ENCODE measurements at places on chromosomes 11 and 22. TPM values are rescaled to one million over a fixed set of nuclear protein-coding genes. Genes with fewer than 3 reads are reported as not detected.

GRCh38 chr11:95101935-95102334 lies 12.3 kb downstream of the ENDOD1 start:
- H3K4me3 ChIP-seq: no peak overlapping the region
- peaks cover 3% of the 10 kb centered on the region for H3K4me1 ChIP-seq
- H3K36me3 ChIP-seq: no peaks in the 10 kb centered on the region
- DNase-seq: no peak
- H3K27me3 ChIP-seq: peaks cover 17% of the 10 kb centered on the region

- DNase-seq: no peak
- H3K27me3 ChIP-seq: no peaks in the 10 kb centered on the region
- no peak overlapping the region for H3K27ac ChIP-seq
- no peaks in the 10 kb centered on the region for H3K36me3 ChIP-seq
Measured at GRCh38 chr11:58771458-58771855, 39.7 kb upstream of the GLYAT start.

GRCh38 chr11:77174559-77174958 lies 46.5 kb downstream of the MYO7A start:
- no peaks in the 10 kb centered on the region for H3K36me3 ChIP-seq
- no peak overlapping the region for H3K4me3 ChIP-seq
- peaks cover 25% of the 10 kb centered on the region for H3K4me1 ChIP-seq
- H3K27me3 ChIP-seq: no peaks in the 10 kb centered on the region
- DNase-seq: no peak

GRCh38 chr22:49616356-49617231 lies 211.1 kb downstream of the BRD1 start:
- H3K4me3 ChIP-seq: no peak overlapping the region
- H3K4me1 ChIP-seq: no peaks in the 10 kb centered on the region
- H3K27me3 ChIP-seq: peaks cover 20% of the 10 kb centered on the region
- no peaks in the 10 kb centered on the region for H3K36me3 ChIP-seq
- H3K27ac ChIP-seq: no peak overlapping the region
- no peak for DNase-seq

Gene APIP
- total RNA-seq: 23.5 TPM

DNA sequence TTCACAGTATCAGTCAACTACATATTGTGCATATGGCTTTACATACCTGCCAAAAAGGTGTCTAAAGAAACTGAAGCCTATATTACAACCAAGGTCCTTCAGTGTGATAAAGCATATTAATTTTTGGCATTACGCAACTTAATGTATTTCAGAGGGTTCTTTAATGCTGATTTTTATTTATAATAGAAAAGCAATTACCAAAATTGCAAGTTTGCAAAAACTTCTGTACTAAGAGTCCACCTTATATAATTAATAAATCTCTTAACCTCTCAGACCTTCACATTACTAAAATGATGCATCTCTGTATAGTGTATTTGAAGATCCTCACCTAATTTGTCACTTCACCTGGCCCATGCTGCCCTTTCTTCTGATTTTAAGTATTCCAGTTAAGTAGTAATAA lies 128.6 kb downstream of the GUCY1A2 start:
- no peak overlapping the region for H3K4me3 ChIP-seq
- H3K36me3 ChIP-seq: peaks cover 5% of the 10 kb centered on the region
- no peaks in the 10 kb centered on the region for H3K27me3 ChIP-seq
- no peak for DNase-seq
- no peak overlapping the region for H3K27ac ChIP-seq

DNA sequence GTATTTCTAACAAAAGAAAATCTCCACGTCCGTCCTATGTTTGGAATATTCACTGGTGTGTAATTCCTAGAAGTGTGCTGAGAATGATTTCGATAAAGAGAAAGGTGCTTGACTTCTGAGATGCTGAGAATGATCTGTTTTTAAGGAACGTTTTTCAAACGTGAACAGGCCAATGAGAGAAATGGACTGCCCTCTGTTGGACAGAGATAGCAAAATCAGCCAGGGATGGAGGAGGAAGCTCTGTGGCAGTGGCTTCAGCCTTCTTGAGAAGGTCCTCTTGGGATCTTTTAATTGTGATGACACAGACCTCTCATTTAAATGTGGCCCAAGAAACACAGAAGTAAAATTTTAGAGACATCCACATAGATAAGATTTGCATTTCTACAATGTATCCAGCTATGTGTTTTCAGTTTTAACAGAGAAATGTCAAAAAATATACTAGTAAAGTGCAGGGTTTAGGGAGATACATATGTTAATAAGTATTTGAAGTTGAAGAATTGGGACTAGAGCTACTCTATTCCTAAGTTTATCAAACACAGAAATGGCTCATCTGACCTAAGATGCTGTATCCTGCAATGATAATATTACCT lies 84.0 kb upstream of the RCN1 start:
- no peak overlapping the region for H3K27ac ChIP-seq
- H3K27me3 ChIP-seq: peaks cover 59% of the 10 kb centered on the region
- no peak for DNase-seq
- no peaks in the 10 kb centered on the region for H3K36me3 ChIP-seq

GRCh38 chr11:122306831-122307391 lies 190.9 kb upstream of the BLID start:
- no peaks in the 10 kb centered on the region for H3K4me1 ChIP-seq
- H3K4me3 ChIP-seq: no peak overlapping the region
- H3K36me3 ChIP-seq: no peaks in the 10 kb centered on the region
- H3K27ac ChIP-seq: no peak overlapping the region
- no peak for DNase-seq

DNA sequence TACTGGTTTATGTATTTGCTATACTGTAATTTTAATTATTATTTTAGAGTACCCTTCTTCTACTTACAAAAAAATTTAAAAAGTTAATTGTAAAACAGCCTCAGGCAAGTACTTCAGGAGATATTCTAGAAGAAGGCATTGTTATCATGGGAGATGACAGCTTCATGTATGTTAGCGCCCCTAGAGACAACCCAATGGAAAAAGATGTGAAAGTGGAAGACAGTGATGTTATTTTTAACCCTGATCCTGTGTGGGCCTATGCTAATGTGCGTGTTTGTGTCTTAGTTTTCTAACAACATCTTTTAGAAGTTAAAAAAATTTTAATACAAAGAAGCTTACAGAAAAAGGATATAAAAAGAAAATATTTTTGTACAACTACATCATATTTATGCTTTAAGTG lies 205.0 kb downstream of the FAM76B start:
- H3K27ac ChIP-seq: no peak overlapping the region
- no peaks in the 10 kb centered on the region for H3K36me3 ChIP-seq
- H3K4me1 ChIP-seq: no peaks in the 10 kb centered on the region
- no peak for DNase-seq
- H3K27me3 ChIP-seq: no peaks in the 10 kb centered on the region
- no peak overlapping the region for H3K4me3 ChIP-seq

Gene PLEKHB1
- total RNA-seq: 117 TPM

DNA sequence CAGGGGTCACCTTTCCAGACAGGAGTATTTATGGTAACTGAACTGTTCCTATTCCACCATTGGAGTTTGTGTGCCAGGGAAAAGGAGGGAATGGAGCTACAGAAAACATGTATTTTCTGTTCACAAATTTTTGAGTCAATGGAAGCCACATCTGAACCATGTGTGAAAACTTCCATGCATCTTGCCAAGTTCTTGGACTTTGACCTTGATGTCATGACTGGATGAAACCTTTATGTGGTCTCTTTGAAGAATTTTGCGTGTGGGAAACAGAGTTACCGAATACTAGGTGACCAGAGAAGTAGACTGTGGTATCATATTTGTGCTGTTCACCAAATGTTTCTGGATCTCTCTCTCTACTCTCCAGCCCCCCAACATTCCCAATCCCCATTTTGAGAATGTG lies 104.8 kb downstream of the CD44 start:
- no peak for DNase-seq
- no peak overlapping the region for H3K4me3 ChIP-seq
- H3K27me3 ChIP-seq: peaks cover 7% of the 10 kb centered on the region
- H3K36me3 ChIP-seq: no peaks in the 10 kb centered on the region
- H3K27ac ChIP-seq: no peak overlapping the region

GRCh38 chr22:19851291-19852176 lies 3.1 kb downstream of the GNB1L start:
- no peaks in the 10 kb centered on the region for H3K27me3 ChIP-seq
- peaks cover 37% of the 10 kb centered on the region for H3K4me1 ChIP-seq
- no peak for DNase-seq
- H3K27ac ChIP-seq: no peak overlapping the region
- peaks cover 13% of the 10 kb centered on the region for H3K36me3 ChIP-seq

Gene LRRC4C
- total RNA-seq: 2.0 TPM

- no peaks in the 10 kb centered on the region for H3K4me1 ChIP-seq
- no peaks in the 10 kb centered on the region for H3K36me3 ChIP-seq
- no peak overlapping the region for H3K27ac ChIP-seq
- H3K4me3 ChIP-seq: no peak overlapping the region
Measured at GRCh38 chr22:49365191-49365837, 462.4 kb downstream of the BRD1 start.

DNA sequence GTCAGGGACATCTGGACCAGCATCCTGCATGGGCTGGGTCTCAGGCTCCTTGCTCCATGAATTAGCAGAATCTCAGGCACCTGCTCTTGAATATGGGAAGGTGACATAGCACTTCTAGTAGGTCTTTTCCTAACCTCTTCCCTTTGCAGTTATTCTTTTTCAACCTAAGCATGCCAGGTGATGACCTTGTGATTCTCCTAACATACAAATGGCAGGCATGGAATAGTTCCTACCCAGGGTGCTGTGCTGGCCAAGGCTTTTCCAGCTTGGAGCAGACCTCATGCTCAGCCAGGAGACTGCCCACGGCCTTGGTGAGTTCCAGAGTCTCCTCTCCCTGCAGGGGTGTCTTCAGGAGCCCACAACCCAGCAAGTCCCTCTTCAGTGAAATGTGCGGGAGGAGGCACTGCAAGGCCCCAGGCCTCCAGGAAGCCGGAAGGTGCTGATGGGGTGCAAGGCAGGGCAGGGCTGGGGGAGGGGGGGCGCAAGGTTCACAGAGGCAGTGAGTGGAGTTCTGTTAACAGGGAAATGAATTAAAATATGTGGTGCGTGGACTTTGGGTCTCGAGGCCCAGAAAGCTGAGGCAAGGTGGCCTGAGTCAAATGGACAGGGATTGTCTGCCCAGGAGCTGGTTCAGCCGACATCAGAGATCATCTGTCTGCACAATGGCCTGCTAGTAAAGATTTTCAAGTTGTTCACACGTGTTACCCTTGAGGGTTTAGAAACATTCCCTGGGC lies 75.9 kb upstream of the SEPTIN5 start:
- H3K4me3 ChIP-seq: no peak overlapping the region
- H3K4me1 ChIP-seq: no peaks in the 10 kb centered on the region
- peaks cover 15% of the 10 kb centered on the region for H3K27me3 ChIP-seq
- no peak for DNase-seq
- H3K36me3 ChIP-seq: no peaks in the 10 kb centered on the region
- no peak overlapping the region for H3K27ac ChIP-seq

DNA sequence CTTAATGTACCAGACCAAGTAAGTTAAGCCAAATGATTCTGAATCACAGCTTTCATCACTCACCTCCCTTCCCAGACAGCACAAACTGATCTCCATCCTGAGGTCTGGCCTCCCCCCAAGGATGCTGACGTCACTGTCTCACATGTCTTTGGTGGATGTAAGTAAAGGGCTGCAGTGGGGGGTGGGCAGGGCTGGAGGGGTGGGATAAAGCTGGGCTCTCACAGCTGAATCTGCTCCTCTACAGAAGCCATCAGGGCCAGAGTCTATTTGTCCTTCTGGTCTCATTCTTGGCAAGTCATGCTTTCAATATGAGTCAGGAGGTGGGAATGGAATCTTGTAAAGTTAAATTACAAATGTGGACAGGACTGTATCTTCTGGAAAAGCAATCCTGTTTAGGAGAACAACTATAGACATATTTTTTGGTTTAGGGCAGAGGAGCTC lies 32.7 kb downstream of the P4HA3 start:
- no peak for DNase-seq
- no peak overlapping the region for H3K27ac ChIP-seq
- H3K36me3 ChIP-seq: no peaks in the 10 kb centered on the region
- H3K27me3 ChIP-seq: peaks cover 8% of the 10 kb centered on the region
- no peak overlapping the region for H3K4me3 ChIP-seq

Gene MYOD1
- total RNA-seq: not detected

Gene OR51B6
- total RNA-seq: not detected

- no peaks in the 10 kb centered on the region for H3K36me3 ChIP-seq
- DNase-seq: no peak
- H3K4me3 ChIP-seq: no peak overlapping the region
- H3K4me1 ChIP-seq: no peaks in the 10 kb centered on the region
- no peak overlapping the region for H3K27ac ChIP-seq
Measured at GRCh38 chr22:40029189-40029890, 34.6 kb downstream of the FAM83F start.

Gene TFIP11
- 38.7 TPM for total RNA-seq

- H3K27ac ChIP-seq: no peak overlapping the region
- H3K4me3 ChIP-seq: no peak overlapping the region
- H3K36me3 ChIP-seq: no peaks in the 10 kb centered on the region
- H3K27me3 ChIP-seq: no peaks in the 10 kb centered on the region
- H3K4me1 ChIP-seq: no peaks in the 10 kb centered on the region
Measured at GRCh38 chr11:55697817-55698216, 35.8 kb downstream of the OR4C6 start.

- no peaks in the 10 kb centered on the region for H3K27me3 ChIP-seq
- H3K4me1 ChIP-seq: no peaks in the 10 kb centered on the region
- no peak for DNase-seq
- no peaks in the 10 kb centered on the region for H3K36me3 ChIP-seq
- H3K4me3 ChIP-seq: no peak overlapping the region
Measured at GRCh38 chr11:26688701-26689100, 33.2 kb downstream of the SLC5A12 start.

DNA sequence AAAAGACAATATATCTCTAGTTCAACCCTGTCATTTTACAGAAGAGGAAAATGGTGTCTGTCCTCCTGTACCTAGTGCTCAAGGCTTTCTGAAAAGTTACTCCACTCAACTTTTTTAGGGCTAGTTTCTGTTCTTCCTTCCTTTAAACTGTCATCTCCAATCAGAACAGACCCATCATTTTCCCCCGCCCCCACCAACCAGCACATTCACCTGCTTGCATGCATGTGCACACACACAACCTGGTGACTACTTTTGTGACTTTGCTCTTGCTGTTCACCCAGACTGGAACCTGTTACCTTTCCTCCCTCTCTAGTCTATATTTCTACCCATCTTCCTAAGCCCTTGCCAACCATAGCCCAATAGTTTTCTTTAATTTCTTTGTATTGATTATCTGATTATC lies 5.6 kb downstream of the FBXO7 start:
- no peak for DNase-seq
- H3K36me3 ChIP-seq: no peaks in the 10 kb centered on the region
- no peak overlapping the region for H3K27ac ChIP-seq

DNA sequence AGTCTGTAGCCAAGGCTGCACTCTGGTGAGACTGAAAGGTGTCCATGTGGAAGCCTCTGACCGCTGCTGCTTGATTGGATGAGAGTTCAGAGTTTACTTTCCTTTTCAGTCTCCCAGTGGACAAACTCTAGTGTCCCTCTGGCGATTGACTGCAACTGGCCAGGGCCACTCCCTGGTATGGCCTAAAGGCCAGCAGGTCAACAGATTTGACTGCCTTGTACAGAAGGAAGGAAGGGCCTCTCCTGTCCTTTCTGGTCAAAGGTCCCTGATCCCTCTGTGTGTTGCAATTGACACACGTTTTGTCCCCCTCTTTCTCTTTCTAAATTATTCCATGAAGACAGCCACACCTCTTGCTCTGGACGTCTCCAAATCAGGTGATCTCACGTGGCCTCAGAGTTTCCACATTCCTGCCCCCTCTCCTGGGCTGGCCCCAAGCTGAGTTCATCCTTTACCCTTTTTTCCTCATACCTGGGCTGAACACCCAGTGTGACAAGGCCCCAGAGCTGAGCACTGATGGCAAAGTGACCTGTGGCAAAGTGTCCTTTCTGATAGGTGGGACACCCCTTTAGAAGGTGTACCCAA lies 18.7 kb upstream of the FBLN1 start:
- peaks cover 14% of the 10 kb centered on the region for H3K4me1 ChIP-seq
- no peak overlapping the region for H3K4me3 ChIP-seq
- DNase-seq: no peak
- peaks cover 2% of the 10 kb centered on the region for H3K36me3 ChIP-seq
- H3K27me3 ChIP-seq: no peaks in the 10 kb centered on the region
